Vagina (tissue), 2 donors: ENCODE measurements at places on chromosomes 6 and 20.

DNA sequence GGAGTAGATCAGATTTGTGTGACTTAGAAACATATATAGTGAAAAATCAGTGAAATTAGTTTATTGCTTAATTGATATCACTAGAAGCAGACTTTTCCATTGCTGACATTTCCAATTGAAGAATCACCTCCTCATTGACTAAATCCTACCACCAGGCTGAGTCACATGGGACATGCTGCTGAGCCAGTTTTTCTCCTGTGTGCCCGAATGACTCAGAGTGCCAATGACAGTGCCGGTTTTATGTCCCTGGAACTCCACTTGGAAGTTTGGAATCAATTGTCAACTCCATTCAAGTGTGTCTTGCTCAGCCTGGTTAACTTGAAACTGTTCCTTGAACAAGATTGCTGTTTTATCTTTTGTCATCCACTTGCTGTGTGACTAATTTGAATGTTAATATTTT, 316.1 kb upstream of the PRDM1 start:
- DNase-seq: no peak

DNA sequence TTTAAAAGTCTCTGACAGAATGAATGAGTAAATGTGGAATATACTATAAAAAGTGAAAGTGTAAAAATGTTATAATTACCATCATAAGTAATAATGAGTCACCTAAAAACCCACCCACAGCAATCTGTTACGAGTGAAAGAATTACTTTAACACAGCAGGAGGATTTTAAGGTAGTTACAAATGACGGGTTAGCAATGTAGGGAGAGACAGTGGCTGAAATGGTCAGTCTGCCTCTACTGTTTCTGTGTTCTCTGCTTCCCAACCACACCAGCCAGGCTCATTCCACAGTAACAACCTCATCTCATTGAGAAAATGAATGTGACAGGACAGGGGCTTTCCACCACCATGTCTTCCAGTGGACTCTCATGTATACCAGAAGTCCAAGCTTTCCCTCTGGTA, 124.4 kb upstream of the KCNK16 start:
- no peak for DNase-seq

DNA sequence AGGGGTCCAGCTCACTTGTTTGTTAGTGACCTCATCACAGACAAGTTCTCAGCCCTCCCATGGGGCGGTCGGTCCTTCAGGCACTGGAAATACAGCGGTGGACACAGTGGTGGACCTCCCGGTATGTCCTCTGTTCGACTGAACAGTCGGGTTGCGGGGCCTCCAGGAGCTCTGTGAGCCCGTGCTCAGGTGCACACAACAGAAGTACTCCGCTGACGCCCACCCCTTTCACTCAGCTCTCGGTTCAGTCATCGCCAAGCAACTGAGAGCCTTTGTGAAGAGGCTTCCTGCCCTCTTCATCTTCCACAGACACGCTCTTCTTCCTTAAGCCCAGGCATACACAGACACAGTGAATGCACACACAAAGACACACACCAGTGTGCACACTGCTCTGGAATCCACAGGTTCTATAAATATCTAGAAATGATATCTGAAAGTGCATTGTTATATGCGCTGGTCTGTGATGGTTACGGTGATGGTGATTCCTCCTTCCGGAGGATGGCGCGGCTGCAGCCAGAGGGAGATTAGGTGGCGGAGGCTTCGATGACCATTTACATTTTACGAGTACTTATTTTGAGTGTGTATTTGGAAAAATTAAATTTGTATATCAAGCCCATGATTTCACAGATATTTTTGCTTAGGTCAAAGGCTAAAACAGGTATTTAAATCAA, 46.8 kb upstream of the BHLHE23 start:
- no peak for DNase-seq

- no peak for DNase-seq
Measured at GRCh38 chr6:93343476-93343875, 75.9 kb downstream of the EPHA7 start.

GRCh38 chr6:65776332-65776731, 69.3 kb upstream of the EYS start:
- no peak for DNase-seq

DNA sequence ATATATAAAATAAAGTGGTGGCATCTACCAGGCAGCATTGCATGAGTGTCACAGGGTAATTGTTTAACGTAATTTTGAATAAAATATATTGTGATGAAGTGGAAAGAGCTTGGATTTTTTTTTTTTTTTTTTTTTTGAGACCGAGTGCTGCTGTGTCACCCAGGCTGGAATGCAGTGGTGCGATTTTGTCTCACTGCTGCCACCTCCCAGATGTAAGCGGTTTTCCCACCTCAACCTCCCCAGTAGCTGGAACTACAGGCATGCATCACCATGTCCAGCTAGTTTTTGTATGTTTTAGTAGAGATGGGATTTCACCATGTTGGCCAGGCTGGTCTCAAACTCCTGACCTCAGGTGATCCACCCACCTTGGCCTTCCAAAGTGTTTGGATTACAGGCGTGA, 81.1 kb upstream of the SMIM8 start:
- no peak for DNase-seq

- DNase-seq: no peak
Measured at GRCh38 chr20:7285918-7286556, 518.6 kb downstream of the BMP2 start.

GRCh38 chr20:50519036-50519762, 9.0 kb downstream of the PTPN1 start:
- DNase-seq: no peak

- DNase-seq: no peak
Measured at GRCh38 chr6:110761371-110761770, 53.9 kb downstream of the CDK19 start.

DNA sequence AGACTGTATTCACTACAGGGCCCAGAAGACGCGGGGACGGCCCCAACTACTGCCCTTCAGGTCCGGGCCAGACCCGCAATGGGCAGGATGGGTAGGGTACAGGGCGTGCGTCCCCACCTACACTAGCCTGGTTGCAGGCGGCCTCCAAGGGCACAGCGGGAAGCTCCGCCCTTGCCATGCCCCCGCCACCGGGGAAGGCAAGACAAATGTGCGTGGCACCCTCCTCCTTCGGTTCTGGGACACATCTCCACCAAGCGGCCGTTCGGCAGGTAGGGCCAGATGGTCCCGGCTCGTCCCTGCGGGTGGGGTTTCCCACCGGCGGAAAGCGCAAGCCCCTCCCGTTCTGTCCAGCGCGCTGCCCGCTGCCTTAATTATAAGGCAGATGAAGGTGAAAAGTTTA, 5.6 kb downstream of the NXT1 start:
- DNase-seq: no peak

DNA sequence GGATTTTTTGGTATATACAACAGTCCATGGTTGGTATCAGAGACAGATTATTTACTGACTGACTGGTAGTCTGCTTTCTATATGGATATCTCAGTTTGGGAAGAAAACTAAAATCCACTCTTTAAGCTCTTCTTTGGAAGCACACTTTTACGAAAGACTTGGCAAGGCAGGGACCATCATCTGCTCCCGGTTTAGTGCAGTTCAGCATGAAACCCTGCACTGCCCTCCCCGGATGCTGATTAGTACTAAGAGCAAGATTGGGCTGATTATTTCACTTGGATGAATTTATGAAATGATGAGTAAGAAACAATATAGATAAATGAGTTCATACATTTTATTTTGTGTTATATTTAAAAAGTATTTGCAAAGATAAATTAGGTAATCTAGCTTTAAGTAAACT, 56.3 kb downstream of the RGS17 start:
- DNase-seq: no peak

DNA sequence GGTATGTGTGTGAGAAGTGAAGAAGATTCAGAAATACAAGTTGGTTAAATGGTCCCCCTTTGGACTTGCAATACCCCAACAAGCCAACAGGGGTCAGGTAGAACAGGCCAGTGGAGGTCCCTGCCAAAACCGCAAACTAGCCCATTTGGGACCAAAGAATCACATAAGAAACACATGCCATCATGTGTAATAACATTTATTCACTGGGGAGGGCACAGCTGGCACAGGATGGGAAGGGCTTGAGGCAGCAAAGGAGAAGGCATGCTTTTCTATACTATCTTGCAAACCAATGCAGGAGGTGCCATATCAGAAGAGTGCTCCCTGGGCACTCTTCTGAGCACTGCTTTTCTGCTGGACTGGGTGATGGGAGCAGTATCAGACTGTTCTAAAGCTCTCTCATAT, 116.1 kb upstream of the TRAF3IP2 start:
- DNase-seq: peak; percentile 85

DNA sequence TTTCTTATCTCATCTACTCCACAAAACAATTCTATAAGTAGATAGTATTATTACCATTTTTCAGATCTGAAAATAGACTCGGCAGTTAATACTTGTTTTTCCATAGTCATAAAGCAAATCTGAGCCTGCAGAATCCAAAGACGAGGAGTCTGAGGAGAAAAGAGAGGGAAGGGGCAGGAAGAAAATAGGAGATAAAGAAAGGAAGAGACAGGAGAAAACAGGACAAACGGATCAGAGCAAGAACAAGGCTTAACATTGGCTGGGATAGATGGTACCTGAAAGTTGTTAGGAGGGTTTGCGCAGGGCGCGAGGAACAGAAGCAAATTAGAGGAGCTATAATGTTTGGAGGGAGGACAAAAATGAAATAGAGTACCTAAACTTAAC, 639 bp upstream of the PPIL1 start:
- no peak for DNase-seq

- no peak for DNase-seq
Measured at GRCh38 chr6:139572001-139572400, 197.6 kb upstream of the CITED2 start.
